ENCODE measurements at places on chromosomes 16 and 17. TPM values are rescaled to one million over a fixed set of nuclear protein-coding genes. Genes with fewer than 3 reads are reported as not detected.

GRCh38 chr16:54055864-54056263 is 230.7 kb downstream of the IRX3 start:
- DNase-seq: no peak

DNA sequence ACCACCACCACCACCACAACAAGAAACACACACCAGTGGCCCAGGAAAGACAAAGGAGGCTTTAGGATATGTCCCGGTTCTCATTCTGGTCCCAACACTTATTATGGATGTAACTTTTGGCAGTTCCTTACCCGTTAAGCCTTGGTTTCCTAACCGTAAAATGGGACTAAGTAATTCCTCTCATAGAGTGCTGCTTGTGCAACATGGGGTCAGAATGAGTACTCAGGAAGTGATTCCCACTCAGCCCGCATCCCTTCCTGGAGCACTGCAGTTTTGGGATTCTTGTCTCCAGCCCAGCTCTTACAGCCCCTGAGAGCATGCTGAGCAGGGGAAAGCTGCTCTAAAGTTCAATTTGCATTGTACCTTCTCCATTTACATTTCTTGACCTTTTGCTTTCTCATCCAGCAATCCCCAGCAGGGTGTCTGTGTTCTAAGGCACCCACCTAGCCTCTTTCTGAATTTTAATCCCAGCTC is 262.6 kb downstream of the PRKCA start:
- peak; percentile 60 for DNase-seq

DNA sequence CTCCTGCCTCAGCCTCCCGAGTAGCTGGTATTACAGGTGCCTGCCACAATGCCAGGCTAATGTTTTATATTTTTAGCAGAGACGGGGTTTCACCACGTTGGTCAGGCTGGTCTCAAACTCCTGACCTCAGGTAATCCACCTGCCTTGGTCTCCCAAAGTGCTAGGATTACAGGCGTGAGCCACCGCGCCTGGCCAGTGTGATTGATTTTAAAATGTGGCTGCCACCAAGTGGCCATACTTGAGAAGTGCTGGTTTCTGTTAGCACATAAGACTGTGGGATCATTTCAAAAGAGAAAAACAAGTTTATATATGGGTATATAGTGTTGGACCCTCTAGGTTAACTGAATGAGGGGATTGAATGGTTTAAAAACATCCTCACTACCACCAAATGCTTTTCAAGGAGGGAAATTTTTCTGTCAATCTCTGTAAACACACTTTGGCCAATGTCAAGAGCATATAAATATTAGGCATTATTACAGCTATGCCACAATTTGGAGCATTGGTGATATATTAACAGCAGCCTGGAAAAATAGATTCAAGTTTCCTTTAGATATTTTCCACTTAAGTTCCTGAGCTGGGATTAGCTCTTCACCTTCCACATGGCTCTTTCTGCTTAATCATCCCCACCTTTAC is 13.5 kb upstream of the DHRS13 start:
- no peak for DNase-seq

DNA sequence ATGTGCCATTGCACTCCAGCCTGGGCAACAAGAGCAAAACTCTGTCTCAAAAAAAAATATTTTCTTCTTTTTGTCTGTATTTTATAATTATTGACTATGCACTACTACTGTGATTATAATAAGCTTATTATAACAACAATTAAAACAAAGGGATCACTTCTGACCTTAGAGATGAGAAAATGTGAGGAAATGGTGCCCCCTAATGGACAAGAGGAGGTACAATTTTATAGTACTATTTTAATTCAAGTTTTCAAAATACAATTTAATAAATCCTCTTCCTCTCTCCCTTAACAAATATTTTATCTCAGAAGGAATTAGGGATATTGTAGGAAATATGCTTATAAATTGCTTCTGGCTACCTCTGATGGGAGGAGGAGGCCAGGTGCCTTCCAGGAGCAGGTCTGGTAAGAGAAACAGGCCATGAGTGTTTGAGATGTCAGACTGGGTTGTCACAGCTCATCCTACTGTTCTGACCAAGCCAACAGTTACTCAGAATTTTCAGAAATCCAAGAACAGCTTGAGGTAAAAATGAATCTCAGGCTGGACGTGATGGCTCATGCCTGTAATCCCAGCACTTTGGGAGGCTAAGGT is 14.0 kb downstream of the VPS53 start:
- DNase-seq: no peak

GRCh38 chr16:83312015-83312717 is 495.6 kb upstream of the HSBP1 start:
- DNase-seq: no peak

GRCh38 chr16:68752602-68753001 is 15.5 kb downstream of the CDH1 start:
- no peak for DNase-seq

- no peak for DNase-seq
Observed at GRCh38 chr17:61235827-61236197, 163.8 kb upstream of the TBX2 start.

- peak; percentile 68 for DNase-seq
Observed at GRCh38 chr17:40547079-40547784, 18.0 kb downstream of the CCR7 start.

The PPP1R1B gene
- total RNA-seq: 4.9 TPM

The CLEC10A gene
- total RNA-seq: 14.0 TPM

DNA sequence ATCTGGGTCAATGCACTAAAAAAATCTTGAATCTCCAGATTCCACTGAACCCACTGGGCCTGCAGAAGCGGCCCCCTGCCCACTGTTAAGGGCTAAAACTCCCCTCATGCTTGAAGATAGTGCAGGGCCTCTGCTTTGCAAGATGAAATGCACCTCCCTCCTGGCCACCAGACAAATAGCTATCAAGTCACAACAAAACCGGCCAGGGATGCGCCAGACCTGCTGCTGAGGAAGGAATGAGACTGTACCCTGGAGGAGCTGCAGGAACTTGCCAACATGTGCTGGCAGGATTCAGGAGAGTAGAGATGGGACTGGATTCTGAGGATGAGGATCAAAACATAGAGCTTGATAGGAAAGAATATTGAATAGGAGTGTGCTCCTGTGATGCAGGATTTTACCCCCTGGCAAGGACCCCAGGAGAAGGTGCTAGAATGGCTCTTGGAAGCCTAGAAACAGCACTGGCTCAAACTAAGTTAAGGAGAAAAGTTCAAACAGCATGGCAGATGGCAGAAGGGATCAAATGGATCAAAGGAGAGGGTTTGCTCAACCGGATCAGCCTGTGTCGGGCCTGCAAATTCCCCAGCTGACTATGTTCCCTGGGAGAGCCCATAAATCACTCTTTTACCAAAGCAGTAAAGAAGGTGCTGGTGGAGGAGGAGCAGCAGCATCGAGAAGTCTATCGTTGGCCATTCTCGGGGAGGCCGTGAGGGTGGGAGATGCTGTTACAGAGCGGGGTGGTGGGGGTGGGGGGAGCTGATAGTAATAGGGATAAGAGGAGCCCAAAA is 27.2 kb upstream of the XYLT2 start:
- DNase-seq: no peak

- DNase-seq: no peak
Observed at GRCh38 chr16:68037841-68038597, 14.9 kb downstream of the DUS2 start.

DNA sequence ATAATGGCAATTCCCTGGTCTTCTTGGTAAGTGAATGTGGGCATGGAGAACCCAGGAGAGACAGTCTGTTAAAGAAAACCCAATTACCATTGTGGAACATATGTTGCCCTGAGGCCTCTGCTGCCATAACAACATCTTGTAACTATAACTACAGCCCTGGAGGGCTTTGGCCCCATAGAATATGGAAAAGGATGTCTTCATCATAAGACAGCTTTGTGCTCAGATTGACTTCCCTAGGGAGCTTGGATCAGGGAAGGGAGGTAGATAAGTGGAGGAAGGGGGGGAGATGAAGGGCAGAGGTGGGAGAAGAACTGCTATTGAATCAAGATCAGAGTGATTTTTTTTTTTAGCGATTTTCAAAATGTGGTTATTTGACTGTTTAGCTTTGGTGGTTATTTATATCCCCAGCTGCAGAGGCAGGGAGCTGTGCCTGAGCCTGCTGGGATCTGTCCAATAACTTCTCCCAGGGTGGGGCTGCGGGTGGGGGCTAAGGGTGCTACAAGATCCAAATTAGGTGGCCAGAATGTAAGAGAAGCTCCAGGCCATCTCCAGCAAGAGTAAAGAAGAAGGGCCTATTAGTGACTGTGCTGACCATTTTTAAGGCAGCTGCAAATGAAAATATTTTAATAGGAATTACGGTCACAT is 5.3 kb upstream of the KAT7 start:
- DNase-seq: no peak

GRCh38 chr16:63241497-63242028 is 1205.3 kb upstream of the CDH8 start:
- no peak for DNase-seq

- DNase-seq: no peak
Observed at GRCh38 chr17:12287953-12288352, 267.3 kb downstream of the MAP2K4 start.

DNA sequence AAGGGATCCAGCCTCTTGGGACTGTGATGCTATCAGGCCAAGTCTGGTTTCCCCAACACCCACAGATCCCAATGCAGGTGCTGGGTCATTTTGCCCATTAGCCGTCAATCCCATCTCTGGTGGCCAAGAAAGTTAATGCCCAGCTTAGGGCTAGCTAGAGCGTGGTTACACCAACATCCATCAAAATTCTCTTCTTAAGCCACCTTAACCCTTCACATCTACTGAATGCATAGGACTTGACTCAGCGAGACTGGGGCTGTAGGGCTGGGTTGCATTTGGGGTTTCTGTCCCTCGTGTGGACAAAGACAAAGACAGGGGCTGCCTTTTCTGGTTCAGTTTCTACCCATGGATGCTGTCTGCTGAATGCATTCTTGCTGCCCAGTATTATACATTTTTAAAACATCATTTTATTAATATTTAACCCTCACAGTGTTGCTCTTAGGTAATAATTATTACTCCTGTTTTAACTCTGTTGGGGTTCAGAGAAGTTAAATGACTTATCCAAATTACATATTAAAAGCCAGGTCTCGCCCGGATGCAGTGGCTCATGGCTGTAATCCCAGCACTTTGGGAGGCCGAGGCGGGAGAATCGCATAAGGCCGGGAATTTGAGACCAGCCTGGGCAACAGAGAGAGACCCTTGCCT is 141.1 kb upstream of the NOL11 start:
- DNase-seq: peak; percentile 66

The ALOXE3 gene
- total RNA-seq: not detected

DNA sequence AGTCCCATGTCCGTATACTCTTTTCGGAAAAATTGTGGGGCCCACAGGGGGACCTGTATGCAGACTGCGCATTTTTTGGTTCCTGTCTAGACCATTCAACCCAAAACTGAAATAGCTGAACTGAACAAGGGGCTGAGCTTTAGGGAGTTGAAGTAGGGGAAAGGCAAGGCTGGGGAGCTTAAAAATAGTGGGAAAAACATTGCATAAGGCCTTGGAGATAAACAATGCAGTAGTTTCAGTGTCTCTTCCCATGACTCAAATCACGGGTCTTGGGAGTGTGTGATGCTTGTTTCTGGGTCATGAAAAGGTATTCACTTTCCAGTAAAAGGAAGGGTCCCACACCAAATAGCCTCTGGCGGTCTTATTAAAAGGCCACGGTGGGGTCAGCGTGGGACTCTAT is 402.8 kb upstream of the SALL1 start:
- DNase-seq: peak; percentile 57

The DPEP3 gene
- total RNA-seq: not detected

GRCh38 chr17:9427465-9428315 is 147.9 kb downstream of the STX8 start:
- no peak for DNase-seq

- DNase-seq: no peak
Observed at GRCh38 chr17:82300707-82301270, 16.6 kb downstream of the CD7 start.

The AANAT gene
- total RNA-seq: not detected

- DNase-seq: no peak
Observed at GRCh38 chr17:32564325-32564724, 77.5 kb downstream of the CDK5R1 start.

DNA sequence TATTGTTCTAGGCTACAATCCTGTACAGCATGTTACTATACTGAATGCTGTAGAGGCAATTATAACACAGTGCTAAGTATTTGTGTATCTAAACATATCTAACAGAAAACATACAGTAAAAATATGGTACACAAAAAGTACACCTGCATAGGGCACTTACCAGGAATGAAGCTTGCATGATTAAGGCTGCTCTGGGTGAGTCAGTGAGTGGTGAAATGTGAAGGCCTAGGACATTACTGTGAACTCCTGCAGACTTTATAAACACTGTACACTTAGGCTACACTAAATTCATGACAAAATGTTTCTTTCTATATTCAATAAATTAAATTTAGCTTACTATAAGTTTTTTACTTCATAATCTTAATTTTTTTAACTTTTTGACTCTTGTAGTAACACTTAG is 37.1 kb downstream of the AMFR start:
- DNase-seq: no peak

The HES7 gene
- total RNA-seq: not detected

DNA sequence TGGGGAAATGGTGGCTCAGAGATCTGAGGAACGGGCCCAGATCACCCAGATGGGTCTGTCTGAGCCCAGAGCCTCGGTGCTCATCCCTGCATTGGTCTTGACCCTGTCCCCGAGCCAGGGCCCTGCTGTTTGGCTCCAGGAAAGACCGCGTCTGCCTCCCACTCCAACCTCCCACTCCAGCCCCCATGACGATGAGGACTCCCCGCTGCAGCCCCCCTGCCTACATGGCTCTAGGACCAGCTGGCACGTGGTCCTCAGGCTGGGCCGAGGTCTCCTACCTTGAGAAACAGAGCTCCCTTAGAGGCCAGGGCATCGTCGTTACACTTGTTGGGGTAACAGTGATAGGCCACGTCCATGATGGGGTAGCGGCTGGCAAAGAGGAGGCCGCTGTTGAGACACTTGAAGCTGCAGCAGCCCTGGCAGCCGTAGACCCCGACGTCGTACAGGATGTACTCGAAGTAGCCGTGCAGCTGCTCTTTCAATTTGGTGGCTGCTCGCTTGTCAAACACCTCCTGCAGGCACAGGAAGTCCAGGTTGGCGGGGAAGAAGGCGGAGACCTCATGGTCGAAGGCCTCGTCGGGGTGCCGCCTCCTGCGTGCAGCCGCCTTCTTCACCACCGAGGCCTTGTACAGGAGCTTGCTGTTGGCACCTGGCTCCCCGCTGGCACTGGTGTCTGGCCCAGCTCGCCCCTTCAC is 59.9 kb downstream of the PRMT7 start:
- DNase-seq: no peak

The NUDT21 gene
- total RNA-seq: 46.7 TPM

The REXO5 gene
- 4.9 TPM for total RNA-seq

DNA sequence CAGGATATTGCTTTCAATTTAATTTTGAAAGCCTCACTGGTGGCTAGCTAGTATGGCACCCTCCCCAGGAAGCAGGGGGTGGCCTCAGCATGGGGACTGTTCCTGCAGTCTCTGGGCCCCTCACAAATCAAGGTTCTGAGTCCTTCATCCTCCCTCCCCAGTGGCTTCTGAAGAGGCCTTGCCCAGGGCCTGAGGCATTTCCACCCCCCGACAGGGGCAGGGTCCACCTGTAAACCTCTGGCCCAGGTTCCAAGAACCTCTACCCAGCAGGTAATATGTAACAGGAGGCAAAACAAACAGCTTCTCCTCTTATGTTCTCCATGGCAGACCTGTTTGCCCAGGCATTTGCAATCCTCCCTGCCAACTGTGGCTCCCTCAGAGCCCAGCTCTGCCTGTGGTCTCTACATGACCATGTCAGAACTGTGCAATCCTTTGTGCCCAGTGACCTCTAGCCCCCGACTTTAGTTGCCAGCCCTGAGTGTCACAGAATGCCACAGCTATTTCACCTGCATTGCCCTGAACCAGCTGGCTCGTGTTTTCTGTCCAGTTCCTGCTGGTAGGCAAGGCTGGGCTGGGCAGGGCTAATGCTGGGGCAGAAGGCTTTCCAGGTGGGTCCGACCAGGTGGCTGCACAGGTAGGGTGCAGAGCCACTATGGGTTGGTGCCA is 14.3 kb downstream of the ACSF2 start:
- DNase-seq: no peak
